ENCODE measurements at places on chromosomes 1 and 21.

DNA sequence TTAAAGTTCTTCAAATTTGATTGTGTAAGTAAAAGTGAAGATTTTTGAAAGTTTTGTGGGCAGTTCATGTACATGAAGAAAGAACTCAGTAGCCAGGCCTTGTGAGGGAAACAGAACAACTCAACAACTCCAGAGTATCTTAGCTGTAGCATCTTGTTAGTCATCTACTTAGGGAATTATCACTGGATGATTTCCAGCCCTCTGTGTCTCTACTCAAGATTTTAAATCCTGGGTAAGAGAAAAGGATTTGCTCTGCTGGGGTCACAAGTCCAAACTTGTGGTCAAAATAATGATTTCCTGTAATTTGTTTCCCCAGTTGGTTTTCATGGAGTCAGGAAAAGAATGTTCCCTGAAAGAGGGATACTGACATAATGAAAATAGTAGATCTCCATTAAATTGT, 8.2 kb downstream of the OR10T2 start:
- no peak for DNase-seq

DNA sequence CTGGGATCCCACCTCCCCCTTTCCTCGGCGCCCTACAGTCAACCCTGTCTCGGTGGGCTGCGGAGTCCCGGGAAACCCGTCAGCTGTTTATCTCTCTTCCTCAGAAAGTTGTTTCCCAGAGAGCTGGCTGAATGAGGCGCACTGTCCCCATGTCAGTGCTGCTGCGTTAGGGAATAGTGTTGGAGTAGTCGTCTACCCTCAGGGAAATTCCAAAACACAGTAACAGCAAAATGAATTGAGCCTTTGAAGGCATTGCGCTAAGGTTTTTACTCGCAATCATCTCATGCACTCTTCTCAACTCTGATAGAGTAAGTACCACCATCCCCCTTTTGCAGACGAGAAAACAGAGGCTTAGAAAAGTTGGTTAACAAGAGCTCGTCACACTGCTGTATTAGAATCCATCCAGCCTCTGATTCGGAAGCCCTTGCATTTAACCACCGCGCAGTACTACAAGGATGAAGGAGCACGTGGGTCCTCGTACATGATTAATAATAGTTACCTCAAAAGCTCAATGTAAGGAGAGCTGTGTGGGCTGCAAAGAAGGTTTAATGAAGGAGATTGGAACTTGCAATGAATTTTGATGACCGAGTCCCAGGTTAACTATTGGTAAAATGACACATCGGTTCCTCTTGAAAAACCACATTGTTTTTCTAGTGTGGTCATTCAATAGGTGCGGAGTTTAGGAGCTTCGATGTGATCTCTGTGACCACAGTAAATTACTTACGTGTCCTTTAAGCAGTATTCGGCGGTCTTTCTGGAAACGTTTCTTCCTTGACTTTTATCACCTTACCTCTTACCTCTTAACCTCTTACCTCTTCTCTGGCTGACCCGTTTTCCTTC, 788 bp upstream of the EDEM3 start:
- no peak for DNase-seq

DNA sequence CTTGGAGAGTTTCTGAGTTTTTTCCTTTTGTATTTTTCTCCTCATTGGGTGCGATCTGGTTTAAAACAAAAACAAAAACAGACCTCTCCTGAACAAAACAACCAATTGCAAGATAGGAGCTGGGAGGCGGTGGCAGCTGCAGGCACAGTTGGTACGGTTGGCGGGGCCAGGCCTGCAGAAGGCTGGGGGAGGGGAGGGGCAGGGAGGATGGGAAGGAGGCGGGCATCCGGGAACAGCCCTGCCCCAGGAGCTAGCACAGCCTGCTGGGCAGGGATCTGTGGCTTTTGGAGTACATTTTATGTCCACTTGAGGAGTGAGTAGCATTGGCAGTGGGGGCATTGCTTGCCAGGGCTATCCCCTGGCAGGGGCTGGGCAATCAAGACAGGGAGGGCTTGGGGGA, 5.2 kb downstream of the CAPN9 start:
- peak; percentile 55 for DNase-seq

GRCh38 chr1:230978491-230979388, at the start of the genes ARV1 and TTC13:
Gene ARV1, plus strand, starts transcription at chr1:230979094. Its CDS starts 12 bp downstream, at chr1:230979106.
Gene TTC13, minus strand, starts transcription at chr1:230978861. Its CDS starts 31 bp downstream, at chr1:230978830.
- peak; percentile 96 for DNase-seq

- no peak for DNase-seq
These were observed 26.2 kb downstream of the RSBN1 start for GRCh38 chr1:113786069-113786468.

DNA sequence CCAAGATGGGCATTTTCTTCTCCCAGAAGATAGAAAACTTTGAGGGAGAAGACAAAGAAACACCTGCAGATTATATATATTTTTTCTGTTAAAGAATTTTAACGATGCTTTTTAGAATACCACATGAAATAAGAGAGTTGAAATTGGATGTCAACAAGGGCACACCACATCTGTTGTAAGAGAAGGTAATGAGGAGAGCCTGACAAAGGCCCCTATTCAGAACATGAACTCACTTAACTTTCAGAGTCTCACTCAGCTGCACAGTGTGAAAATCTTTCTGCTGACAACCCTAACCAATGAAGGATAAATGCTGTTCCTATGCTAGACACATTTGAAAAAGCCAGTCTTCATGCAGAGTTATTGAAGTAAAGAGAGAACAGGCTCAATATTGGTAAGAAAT, 7.3 kb downstream of the KRTAP22-2 start:
- DNase-seq, result no peak

- DNase-seq, result no peak
These were observed 103.6 kb downstream of the KIF26B start for GRCh38 chr1:245258271-245258920.

- no peak for DNase-seq
These were observed 254.8 kb downstream of the OLFM3 start for GRCh38 chr1:101741910-101742309.

- DNase-seq, result no peak
These were observed 92.1 kb downstream of the DDAH1 start for GRCh38 chr1:85372683-85373377.

DNA sequence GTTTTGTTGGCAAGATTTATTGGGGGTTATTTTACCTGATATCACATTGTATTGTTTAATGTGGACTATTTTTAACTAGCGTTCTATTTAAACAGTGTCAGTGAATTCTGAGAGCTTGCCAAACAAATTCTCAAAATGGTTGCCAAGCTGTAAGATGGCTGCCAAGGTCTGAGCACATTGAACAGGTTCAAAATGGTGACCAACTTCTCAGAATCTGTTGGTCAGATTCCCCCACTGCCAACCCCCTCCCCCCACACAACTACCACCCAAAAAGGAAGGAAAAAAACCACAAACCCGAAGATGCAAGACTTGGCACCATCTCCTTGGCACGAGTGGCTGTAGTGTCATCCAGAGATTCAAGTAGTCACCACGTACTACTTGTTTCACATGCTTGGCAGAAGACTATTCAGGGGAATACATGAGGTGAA, 159.1 kb downstream of the NFIA start:
- DNase-seq, result peak; percentile 75

DNA sequence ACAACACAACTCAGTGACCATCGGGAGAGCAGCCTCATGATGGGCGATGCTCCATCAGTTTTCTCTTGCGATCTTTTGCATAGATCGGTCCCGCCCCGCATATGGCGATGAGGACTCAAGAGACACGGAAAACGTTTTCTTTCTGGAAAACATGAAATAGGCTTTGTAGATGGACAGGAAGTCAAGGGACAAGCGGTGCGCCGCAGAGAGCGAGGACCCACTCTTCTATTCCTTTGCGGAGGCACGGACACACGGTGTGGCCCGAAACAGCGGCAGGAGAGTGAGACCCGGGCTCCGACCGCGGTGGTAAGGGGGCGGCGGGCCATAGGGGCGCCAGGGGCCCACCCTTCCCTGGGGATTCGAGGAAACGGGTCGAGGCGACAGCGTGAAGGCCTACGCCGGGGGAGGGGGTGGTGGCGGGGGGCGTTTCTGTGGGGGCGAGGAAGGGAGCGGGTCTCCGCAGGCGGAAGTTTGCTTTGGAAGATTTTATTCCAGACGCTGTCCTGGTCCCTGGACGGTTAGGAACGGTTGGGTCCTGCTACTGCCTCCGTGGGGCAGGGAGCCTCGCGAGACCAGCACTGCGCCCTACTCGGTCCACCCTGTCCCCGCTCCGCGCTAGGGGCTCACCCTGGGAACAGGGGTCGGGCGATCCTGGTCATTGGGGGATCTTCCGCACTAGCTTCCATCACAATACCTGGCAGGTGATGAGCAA, 796 bp upstream of the TDRKH start:
- peak; percentile 2 for DNase-seq

- DNase-seq, result no peak
These were observed 9.8 kb downstream of the ADAMTSL4 start for GRCh38 chr1:150558761-150559655.

DNA sequence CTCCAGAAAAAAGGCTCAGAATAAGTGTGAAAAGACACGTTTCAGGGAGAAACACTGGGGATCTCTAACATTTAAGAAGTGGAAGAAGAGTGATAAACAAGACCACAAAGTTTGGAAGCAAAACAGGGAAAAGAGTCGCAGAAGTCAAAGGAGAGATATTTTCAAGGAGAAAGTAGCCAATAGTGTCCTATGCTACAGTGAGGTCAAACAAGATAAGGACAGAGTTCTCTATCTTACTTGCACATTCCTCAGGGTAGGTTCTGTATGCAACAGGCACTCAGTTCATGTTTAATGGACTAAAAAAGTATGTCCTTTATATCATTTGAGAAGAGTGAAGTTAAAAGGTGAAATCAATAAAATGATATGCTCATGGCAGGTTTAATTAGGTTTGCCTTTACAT, 13.8 kb upstream of the EDEM3 start:
- no peak for DNase-seq

DNA sequence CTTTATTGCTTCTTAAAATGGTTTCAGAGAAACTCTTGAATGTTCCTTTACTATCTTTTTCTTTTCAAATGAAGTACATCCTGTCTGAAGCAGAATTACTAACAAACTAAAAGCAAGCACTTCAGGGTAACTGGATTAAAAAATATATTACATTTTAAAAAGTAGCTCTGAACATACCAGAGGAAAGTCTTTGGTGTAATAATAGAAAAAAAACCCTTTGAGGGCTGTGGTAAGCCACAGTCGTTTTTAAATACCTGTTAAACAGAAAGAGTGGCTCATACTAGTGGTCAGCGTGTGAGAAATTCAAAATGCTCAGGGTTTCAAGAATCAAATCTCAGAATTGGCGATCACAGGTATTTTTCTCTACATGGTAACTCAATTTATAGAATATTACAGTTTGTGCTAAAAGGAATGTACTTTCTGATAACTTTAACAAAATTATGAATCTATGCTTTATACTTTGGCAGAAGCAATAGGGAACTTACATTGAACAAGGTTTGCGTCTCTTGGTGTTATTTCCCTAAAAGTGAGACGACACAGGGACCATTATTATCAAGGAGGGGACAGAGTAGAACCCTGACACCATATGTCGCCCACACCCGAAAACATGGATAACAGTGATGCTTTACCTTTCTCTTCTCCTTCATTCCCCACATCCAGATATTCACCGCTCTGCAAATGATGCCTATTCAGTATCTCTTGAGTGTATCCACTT, 97.0 kb upstream of the DPH5 start:
- no peak for DNase-seq

- DNase-seq, result no peak
These were observed 305.6 kb upstream of the LYPLAL1 start for GRCh38 chr1:218867941-218868626.

GRCh38 chr1:61978796-61979195, 215.9 kb upstream of the L1TD1 start:
- no peak for DNase-seq

DNA sequence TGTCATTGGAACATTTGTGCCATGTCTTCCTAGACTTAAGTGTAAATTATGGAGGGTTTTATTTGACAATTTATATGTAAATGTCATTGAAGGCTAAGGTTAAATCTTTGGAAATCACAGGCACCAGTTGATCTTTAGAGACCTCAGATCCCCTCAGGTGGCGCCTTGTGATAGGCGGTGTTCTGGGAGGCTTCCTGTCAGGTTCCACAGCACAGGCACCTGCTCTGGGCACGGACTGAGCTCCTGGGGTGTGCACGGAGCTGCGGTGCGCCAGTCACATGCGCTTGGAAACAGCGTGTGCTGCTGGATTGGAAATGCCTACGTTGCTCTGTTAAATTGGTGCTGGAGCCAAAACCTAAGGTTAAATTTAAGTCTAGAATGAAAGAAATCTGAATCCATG, 12.1 kb downstream of the CD46 start:
- no peak for DNase-seq

GRCh38 chr1:181583598-181583997, 100.3 kb downstream of the CACNA1E start:
- DNase-seq, result no peak

DNA sequence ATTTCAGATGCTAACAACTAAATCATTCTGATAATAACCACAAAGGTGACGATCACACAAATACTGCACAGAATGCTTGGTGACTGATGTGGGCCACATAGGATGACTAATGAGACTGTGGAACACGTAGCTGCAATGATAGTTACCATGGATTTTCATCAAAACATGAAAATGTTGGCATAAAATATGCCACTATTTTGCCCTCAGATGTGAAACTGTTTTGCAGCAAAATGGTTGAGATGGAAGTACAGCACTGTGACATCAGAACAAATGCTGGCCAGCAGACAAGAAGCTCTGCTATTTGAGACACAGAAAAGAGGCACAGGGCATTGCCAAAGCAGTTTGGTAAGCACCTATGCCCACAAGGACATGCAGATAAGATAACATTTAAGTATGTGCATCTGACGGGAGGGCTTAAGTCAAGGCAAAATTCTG, 83.8 kb downstream of the NIBAN1 start:
- peak; percentile 28 for DNase-seq

GRCh38 chr1:246583056-246583440, 16.8 kb downstream of the CNST start:
- DNase-seq, result no peak

GRCh38 chr1:207336559-207337467, 15.3 kb downstream of the CD55 start:
- no peak for DNase-seq

Data from spinal cord (tissue), 10 donors.